RPMI7951 (cell line): ENCODE measurements at places on chromosomes 7 and 10.

GRCh38 chr10:97022616-97023015 is 163.1 kb downstream of the SLIT1 start:
- DNase-seq: no peak

GRCh38 chr7:30656006-30656957 is 26.0 kb downstream of the CRHR2 start:
- no peak for DNase-seq

DNA sequence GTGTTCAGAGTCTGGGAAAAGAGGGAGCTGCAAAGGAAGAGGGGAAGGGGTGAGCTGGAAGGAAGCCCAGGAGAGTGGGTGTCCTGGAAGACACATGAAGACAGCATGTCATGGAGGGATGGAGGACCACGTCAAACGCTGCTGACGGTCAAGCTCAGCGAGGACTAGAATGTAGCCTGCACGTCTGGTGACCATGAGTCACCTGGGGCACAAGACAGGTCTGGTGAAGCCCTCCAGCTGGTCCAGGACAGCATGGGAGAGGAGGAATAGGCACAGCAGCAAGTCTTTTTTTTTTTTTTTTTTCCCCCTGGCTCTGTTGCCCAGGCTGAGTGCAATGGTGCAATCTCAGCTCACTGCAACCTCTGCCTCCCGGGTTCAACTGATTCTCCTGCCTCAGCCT is 19.6 kb upstream of the AMZ1 start:
- peak; percentile 79 for DNase-seq

DNA sequence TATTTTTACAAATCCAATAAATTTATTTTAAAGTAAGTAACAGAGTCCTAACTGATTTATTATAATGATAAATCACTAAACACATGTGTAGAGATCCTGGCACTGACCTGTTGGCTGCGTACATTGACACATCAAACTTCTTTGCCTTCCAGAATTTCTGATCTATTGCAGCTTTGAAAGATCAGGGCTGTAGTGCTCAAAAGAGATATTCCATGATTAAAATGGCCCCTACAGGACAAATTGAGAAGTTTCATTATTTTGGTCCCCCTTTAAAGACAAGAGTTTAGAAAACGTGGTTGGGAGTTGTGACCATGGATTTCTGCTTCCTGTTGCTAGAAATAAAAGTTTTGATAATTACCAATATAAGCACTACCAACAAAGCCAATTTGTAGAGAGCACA is 87.7 kb upstream of the PDK4 start:
- peak; percentile 60 for DNase-seq

DNA sequence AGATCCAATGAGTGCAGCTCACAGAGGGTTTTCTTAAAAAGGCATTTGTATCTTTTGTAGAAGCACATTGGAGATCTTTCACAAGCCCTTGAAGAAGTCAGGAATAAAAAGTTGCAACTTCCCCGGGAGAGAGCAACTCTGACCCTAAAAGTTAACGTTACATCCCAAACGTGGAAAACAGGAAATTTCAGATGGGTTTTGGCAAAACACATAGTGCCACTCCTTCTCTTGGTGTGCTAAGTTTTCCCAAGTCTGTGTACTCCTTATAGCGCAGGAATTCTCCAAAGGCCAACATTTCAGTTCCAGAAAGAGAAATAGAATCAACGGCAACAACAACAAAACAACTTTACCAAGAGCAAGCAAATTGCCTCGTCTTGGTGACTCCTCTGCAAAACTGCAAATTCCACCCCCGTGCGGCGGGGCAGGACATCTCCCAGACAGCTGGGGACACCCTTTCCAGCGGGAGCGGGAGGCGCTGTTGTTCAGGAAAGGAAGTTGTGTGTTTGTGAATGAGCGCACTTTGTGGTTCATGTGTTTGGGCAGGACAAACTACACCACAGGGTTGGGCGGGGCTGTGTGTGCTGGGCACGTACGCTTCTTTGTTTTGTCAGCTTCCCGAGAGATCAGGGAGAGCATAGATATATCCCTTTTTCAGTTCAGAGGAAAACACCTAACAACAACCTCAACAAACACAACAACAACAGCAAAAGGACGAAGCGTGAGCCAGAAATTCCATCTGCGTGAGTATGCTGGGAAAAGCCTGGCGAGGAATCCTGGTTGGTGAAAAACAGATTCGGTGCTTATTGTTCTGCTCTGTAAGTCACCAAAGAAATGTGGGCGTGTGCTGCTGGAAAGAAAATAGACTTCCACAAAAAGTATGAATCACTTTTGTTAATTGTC is 294.7 kb upstream of the PITRM1 start:
- peak; percentile 99 for DNase-seq

GRCh38 chr7:28729727-28730126 is 228.4 kb downstream of the TRIL start:
- DNase-seq: peak; percentile 15

DNA sequence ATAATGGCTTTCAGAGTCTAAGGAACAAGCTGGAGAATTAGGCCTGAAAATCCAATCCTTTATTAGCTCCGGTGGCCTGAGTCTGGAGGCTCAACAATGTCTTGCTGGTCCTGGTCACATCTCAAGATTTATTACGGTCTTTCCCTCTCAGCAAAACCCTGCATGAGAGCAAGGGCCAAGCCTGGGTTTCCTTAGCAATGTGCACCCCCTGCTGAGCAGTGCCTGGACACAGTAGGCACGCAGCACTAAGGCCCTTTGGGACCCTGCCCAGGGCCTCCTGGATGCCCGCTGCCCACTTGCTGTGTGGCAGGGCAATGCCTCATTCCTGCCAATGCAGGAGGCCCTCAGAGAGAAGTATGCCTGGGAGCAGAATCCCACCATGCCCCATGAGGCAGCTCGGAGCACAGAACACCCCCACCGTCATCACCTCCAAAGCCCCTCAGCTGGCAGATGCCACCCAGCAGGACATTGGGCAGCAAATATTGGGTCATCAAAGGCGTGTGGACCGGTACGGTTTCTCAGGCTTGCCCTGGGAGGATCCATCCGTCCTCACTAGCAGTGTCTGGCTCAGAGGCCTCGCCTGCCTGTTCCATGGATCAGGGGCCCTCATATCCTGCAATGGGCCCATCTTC is 156.4 kb downstream of the OAT start:
- DNase-seq: no peak

GRCh38 chr10:30987463-30987862 is 44.2 kb downstream of the ZNF438 start:
- no peak for DNase-seq

DNA sequence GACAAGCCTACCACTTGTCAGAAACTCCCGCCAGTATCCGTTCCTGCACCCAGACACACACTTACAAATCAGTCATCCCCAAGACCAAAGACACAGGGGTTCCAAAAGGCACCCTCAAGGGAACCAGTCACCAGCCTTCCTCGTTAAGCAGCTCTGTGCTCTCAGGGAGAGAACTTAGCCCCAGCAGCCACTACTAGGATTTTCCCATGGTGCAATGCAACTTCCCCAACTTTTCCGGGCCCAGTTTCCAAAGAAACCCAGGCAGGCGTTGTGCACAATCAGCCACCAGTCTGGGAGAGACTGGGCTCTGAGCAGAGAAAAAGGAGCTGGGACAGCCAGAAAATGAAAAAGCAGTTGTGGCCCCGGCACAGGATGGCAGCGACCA is 1.2 kb downstream of the DLG5 start:
- DNase-seq: peak; percentile 34

DNA sequence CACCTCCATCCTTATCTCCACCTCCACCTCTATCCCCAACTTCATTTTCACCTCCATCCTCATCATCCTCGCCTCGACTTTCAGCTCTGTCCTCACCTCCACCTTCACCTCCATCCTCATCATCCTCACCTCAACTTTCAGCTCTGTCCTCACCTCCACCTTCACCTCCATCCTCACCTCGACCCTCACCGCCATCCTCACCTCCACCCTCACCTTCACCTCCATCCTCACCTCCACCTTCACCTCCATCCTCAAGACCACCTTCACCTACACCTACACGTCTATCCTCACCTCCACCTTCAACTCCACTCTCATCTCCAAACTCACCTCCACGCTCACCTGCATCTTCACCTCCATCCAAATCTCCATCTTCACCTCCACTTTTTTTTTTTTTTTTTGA is 12.0 kb upstream of the RABGEF1 start:
- no peak for DNase-seq

DNA sequence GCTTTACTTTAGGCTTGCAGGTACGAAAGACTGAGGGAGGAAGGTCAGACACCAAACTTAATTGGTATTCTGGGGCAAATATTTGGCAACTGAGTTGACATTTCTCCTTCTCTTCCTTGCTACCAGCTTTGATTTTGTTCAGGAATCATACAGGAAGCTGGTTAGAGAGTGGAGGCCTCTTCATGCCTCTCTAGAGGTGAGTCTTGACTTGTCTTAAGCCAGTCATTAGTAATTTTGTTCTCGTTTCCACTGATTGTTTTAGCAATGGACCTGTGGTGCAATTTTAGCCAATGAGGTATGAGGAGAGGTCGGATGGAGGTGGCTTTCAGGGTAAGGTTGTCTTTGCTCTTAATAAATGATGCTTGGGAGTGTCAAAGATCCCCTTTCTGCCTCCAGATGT is 2.4 kb upstream of the RP9 start:
- DNase-seq: no peak

GRCh38 chr7:711922-712380 is 14.5 kb upstream of the DNAAF5 start:
- no peak for DNase-seq

DNA sequence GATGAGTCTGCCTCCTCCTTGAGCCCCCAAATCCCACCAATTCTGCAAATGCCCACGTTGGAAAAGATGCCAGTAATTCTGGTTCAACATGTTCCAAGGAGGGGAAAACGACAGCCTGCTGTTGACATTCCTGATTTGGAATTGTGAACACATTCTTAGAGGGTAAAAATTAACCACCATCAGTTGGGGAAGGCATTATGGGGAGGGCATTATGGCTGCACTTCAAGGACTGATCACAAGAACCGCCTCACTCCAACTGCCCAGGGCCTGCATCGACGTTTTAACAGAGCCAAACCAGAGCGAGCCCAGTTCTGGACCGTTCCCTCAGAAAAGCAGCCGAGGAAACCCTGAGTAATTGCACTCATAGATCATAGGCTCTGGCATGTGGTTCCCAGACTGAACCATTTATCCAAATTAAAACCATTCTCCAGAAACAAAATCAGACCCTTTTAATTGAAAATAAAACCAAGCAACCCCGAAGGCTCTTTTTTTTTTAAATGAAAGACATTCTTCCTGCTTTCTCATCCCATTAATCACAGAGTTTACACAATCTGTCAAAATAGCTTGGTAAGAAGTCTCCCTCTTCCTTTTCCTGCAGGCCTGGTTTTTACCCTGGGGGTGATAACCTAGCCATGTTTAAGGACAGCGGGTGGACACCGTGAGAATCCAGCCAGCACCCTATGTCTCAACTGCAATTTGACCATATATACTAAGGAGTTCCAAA is 8.0 kb downstream of the TNS3 start:
- DNase-seq: peak; percentile 100

DNA sequence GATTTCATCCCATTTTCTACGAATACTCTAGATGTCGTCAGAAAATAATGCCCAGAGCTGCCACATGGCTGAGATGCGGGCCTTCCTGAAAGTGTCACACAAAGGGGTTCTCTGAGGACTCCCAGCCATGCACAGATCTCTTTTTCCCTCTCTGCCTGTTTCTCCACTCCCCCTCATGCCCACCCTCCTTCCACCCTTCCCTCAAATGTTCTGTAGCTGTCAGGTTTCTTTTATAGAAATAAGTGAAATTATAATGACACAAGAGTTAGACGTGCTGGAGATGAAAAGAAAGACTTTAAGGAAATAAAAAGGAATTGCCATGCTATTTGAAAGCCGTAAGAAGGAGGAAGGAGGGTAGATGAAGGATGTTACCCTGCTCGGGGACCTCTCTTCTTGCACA is 819.3 kb upstream of the CELF2 start:
- DNase-seq: no peak

DNA sequence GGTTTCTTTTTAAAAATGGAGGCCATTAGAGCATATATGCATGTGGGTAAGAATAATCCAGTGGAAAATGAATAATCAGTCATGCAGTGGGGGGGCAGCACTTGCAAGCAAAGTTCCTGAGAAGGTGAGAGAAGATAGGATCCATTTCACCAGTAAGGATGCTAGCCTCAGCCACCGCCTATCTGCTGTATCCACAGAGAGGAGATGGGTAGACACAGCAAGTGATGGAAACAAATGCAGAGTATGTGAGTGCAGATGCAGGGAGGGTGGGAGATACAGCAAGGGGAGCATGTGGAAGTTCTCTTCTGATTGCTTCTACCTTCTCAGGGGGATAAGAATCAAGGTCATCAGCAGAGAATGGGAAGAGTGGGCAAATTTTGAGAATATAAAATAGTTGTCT is 171.4 kb upstream of the PDE1C start:
- no peak for DNase-seq

DNA sequence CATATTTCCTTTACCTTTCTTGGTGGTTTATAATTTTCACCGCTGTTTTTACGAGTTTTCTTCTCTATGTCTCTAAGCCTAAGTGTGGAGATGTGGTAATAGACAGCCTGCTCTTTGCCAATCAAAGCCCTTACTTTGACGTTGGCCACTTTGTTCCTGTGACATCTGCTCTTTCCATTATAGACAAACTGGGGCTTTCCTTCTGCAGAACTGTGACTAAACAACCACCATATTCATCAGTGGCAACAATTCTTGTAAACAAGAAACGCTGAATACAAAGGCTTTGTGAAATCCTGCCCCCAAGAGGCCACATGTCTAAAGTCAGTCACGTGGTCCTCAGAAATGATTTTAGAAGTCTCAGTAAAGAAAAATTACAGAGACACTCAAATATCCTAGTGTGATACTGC is 59.6 kb upstream of the CAPZA2 start:
- peak; percentile 81 for DNase-seq

DNA sequence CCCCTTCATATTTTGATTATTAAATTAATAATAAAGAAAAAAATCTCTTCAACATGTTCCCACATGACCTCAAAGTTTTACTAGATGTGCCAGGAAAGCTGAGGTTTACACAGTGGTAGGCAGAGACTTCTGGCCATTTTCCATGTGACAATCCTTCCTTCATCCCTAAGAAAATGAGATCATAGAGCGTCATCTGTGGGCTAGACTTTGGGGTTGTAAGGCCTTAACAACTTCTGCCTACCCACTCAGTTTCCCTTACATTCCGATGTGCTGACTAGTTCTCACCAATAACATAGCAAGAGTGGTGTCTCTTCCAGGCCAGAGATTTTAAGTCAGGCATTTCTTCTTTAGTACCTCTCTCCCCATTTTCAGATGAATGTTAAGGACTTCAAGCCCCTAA is 171.1 kb upstream of the PHF14 start:
- DNase-seq: peak; percentile 22

- DNase-seq: no peak
These were observed at the start of gene GPR22 for GRCh38 chr7:107469929-107470328. Gene GPR22, plus strand, starts transcription at chr7:107470057. Its CDS starts 4,004 bp downstream, at chr7:107474061.

- DNase-seq: no peak
These were observed 363.1 kb downstream of the GATA3 start for GRCh38 chr10:8417631-8418030.
